CD4-positive, alpha-beta memory T cell (primary cell): ENCODE measurements at places on chromosomes 1 and 21. TPM values are rescaled to one million over a fixed set of nuclear protein-coding genes. Genes with fewer than 3 reads are reported as not detected.

- H3K27ac ChIP-seq: no peak overlapping the region
- H3K27me3 ChIP-seq: no peaks in the 10 kb centered on the region
- no peaks in the 10 kb centered on the region for H3K4me1 ChIP-seq
- no peaks in the 10 kb centered on the region for H3K36me3 ChIP-seq
These were observed 40.1 kb downstream of the PRKCZ start for GRCh38 chr1:2090216-2090890.

The E2F2 gene
- total RNA-seq: 1.1 TPM

The NKAIN1 gene
- total RNA-seq: not detected

GRCh38 chr1:176626572-176627061, 163.6 kb downstream of the PAPPA2 start:
- H3K4me3 ChIP-seq: no peak overlapping the region
- no peak overlapping the region for H3K27ac ChIP-seq
- H3K36me3 ChIP-seq: no peaks in the 10 kb centered on the region
- H3K4me1 ChIP-seq: no peaks in the 10 kb centered on the region
- H3K27me3 ChIP-seq: no peaks in the 10 kb centered on the region

DNA sequence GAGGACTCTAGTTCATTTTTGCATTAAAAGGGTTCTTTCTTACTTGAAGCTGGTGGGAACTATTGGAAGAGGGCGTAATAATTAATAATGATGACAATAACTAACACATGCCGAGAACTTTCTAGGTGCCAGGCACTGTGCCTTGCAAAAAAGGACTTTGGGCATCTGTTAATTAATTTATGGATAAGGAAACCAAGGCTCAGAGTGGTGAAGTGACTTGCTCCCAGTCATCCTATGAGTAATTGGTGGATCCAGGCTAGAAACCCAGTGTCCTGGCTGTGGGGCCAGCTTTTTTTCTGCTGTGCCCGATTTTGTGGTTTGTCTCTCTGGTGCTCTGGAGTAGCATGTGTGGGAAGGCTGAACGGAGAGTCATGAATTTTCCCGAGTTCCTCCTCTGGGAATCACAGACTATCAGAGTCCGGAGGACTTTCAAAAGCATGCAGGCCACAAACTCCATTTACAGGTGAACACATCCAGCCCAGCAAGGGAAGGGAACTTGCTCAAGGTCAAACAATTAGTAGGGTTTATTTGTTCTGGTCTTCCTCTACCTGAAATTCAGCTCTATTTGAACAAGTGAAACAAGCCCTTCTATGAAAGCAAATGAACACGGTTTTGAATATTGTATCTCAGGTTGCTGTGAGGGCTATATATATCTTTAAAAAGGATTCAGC, 23.4 kb downstream of the ROR1 start:
- H3K4me1 ChIP-seq: no peaks in the 10 kb centered on the region
- no peak overlapping the region for H3K4me3 ChIP-seq
- H3K36me3 ChIP-seq: no peaks in the 10 kb centered on the region
- no peak for DNase-seq

- H3K27ac ChIP-seq: no peak overlapping the region
- no peaks in the 10 kb centered on the region for H3K27me3 ChIP-seq
- H3K36me3 ChIP-seq: no peaks in the 10 kb centered on the region
- H3K4me3 ChIP-seq: no peak overlapping the region
These were observed 18.0 kb downstream of the PCP4 start for GRCh38 chr21:39885119-39885848.

The FAM72C gene
- total RNA-seq: 0.20 TPM

The NASP gene
- 93.9 TPM for total RNA-seq

The SH2D1B gene
- total RNA-seq: not detected

DNA sequence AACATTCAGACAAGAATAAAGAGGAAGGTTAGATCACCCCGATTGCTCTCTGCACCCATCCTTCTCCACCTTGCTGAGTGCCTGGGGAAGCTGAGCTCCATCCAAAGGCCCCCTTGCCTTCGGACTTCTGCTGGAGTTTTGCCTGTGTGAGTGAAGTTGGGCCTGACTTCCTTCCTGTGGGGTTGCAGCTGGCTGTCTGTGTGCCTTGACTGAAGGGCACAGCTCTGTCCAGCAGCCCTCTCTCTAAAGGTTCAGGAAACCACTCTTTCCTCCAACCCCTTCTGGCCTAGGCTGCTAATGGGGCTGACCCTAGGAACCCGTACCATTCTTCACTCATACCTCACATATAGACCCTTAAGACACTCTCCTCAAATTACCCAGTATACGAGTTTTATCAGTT, 173.4 kb upstream of the HMCN1 start:
- no peaks in the 10 kb centered on the region for H3K27me3 ChIP-seq
- H3K36me3 ChIP-seq: no peaks in the 10 kb centered on the region
- peak overlapping the region; percentile 11 for H3K27ac ChIP-seq
- DNase-seq: no peak
- peaks cover 61% of the 10 kb centered on the region for H3K4me1 ChIP-seq

DNA sequence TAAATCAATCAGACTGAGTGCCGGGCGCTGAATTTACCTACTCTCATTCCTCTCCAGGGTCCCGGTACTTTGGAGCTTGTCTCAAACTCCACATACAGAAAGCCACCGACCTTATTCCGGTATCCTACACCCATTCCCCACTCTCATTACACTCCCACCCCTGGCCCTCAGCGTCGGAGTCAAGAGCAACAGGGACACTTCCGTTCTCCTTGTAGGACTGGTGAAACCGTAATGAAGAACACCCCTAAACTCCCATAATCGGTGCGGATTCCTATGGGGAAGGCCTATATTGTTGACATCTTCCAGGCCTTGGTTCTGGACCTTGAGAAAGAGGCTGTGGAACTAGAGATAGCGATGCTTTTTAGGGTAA, 798 bp downstream of the ZBED6 start:
- peaks cover 57% of the 10 kb centered on the region for H3K4me1 ChIP-seq
- DNase-seq: peak; percentile 18
- H3K27ac ChIP-seq: peak overlapping the region; percentile 81
- H3K27me3 ChIP-seq: no peaks in the 10 kb centered on the region
- peak overlapping the region; percentile 72 for H3K4me3 ChIP-seq

- no peak for DNase-seq
- H3K27ac ChIP-seq: no peak overlapping the region
- H3K36me3 ChIP-seq: no peaks in the 10 kb centered on the region
- H3K27me3 ChIP-seq: no peaks in the 10 kb centered on the region
- H3K4me3 ChIP-seq: no peak overlapping the region
These were observed 9.6 kb upstream of the KCTD3 start for GRCh38 chr1:215557504-215557903.

GRCh38 chr1:37016121-37016520, 18.2 kb downstream of the GRIK3 start:
- no peak for DNase-seq
- no peaks in the 10 kb centered on the region for H3K4me1 ChIP-seq
- no peak overlapping the region for H3K4me3 ChIP-seq
- no peaks in the 10 kb centered on the region for H3K27me3 ChIP-seq

DNA sequence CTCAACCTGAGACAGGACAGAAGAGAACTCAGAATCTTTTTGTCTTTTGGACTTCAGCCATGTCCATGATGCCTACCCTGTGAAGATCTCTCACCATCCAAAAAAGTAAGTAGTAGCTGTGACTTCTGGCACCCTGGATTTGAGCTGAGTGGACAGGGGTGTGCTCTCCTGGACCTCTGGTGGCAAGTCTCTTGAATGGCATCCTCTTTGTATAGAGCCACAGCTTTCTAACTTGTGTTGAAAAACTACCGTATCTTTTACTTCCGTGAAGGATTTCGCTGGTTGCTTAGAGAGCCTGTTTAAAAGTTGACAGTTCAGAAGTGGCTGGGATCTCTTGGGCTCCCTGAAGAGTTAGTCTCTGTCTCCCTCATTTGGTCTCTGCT, 1.8 kb downstream of the MFN2 start:
- peaks cover 40% of the 10 kb centered on the region for H3K36me3 ChIP-seq
- no peak overlapping the region for H3K4me3 ChIP-seq
- DNase-seq: no peak

DNA sequence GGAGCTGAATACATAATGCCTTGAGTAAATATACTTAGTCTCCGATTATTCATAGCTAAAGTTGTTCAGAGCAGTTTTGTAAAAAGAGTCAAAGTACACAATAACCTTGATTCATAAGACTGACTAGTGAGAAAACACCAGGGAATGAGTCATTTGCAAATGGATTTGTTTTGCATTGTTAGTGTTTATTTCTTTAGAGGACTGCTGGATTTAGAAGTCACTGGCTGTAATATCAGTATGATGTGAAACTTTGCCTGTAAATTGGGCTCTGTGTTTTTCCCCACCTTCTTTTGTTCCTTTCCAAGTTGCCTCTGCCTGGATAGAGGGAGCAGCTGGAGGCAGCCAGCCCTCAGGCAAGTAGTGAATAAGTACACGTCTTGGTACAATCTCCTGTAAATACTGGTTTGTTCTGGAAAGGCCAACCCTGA, 474.7 kb downstream of the NUF2 start:
- H3K4me3 ChIP-seq: no peak overlapping the region
- no peak for DNase-seq
- H3K36me3 ChIP-seq: no peaks in the 10 kb centered on the region
- no peak overlapping the region for H3K27ac ChIP-seq

The RBM15 gene
- 47.7 TPM for total RNA-seq

- no peak for DNase-seq
- no peak overlapping the region for H3K4me3 ChIP-seq
- no peaks in the 10 kb centered on the region for H3K36me3 ChIP-seq
- H3K27me3 ChIP-seq: no peaks in the 10 kb centered on the region
- no peaks in the 10 kb centered on the region for H3K4me1 ChIP-seq
These were observed 26.6 kb downstream of the C8B start for GRCh38 chr1:56939209-56939608.

GRCh38 chr1:36814083-36814482, 220.2 kb downstream of the GRIK3 start:
- H3K4me1 ChIP-seq: no peaks in the 10 kb centered on the region
- no peak overlapping the region for H3K27ac ChIP-seq
- H3K4me3 ChIP-seq: no peak overlapping the region
- no peaks in the 10 kb centered on the region for H3K36me3 ChIP-seq
- DNase-seq: no peak
- peaks cover 1% of the 10 kb centered on the region for H3K27me3 ChIP-seq

GRCh38 chr1:8185400-8185799, 132.5 kb upstream of the SLC45A1 start:
- H3K27ac ChIP-seq: no peak overlapping the region
- no peaks in the 10 kb centered on the region for H3K27me3 ChIP-seq
- no peak overlapping the region for H3K4me3 ChIP-seq
- peaks cover 28% of the 10 kb centered on the region for H3K4me1 ChIP-seq
- DNase-seq: no peak

- H3K27me3 ChIP-seq: no peaks in the 10 kb centered on the region
- H3K4me3 ChIP-seq: no peak overlapping the region
These were observed 25.6 kb downstream of the IRF2BP2 start for GRCh38 chr1:234584420-234584805.

- H3K4me3 ChIP-seq: no peak overlapping the region
- no peak for DNase-seq
- H3K27ac ChIP-seq: no peak overlapping the region
- peaks cover 10% of the 10 kb centered on the region for H3K36me3 ChIP-seq
These were observed 64.2 kb downstream of the SLC45A1 start for GRCh38 chr1:8382051-8382505.

DNA sequence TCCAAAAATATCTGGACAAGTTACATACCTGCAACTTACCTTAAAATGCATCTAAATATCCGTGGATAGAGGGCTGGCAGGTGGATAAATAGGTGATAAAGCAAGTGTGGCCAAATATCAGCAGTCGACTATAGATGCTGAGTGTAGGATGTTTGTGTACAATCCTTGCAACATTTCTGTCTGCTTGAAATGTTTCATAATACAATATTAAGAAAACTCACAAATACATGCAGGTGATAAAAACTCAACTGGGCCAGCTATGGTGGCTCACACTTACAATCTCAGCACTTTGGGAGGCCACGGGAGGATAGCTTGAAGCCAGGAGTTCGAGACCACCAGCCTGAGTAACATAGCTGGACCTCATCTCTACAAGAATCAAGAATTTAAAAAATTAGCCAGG, 41.0 kb downstream of the ACTA1 start:
- H3K36me3 ChIP-seq: no peaks in the 10 kb centered on the region
- no peak overlapping the region for H3K4me3 ChIP-seq
- H3K4me1 ChIP-seq: no peaks in the 10 kb centered on the region
- no peak overlapping the region for H3K27ac ChIP-seq
- no peak for DNase-seq
- H3K27me3 ChIP-seq: no peaks in the 10 kb centered on the region

The GPR25 gene
- 9.2 TPM for total RNA-seq

GRCh38 chr1:243917863-243918565, 68.0 kb upstream of the AKT3 start:
- DNase-seq: no peak
- no peaks in the 10 kb centered on the region for H3K36me3 ChIP-seq
- peaks cover 20% of the 10 kb centered on the region for H3K27me3 ChIP-seq
- no peak overlapping the region for H3K27ac ChIP-seq
- peak overlapping the region; percentile 45 for H3K4me3 ChIP-seq
- peaks cover 17% of the 10 kb centered on the region for H3K4me1 ChIP-seq

- no peaks in the 10 kb centered on the region for H3K27me3 ChIP-seq
- H3K4me3 ChIP-seq: no peak overlapping the region
- DNase-seq: no peak
- H3K4me1 ChIP-seq: peaks cover 17% of the 10 kb centered on the region
- no peak overlapping the region for H3K27ac ChIP-seq
These were observed 51.1 kb upstream of the PRDX6 start for GRCh38 chr1:173426057-173426456.

The LRRC71 gene
- total RNA-seq: not detected

DNA sequence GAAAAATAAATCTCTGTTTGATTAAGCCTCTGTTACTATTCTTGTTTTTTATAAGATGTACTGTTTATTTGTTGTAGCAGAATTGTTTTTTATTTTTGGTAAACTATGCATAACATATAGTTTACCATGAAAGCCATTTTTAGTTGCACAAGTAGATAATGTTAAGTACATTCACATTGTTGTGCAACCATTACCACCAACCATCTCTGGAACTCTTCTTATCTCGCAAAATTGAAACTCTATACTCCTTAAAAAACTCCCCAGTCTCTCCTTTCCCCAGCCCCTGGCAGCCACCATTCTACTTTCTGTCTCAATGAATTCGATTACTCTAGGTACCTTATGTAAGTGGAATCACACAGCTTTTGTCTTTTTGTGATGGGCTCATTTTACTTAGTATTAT, 27.4 kb upstream of the UHMK1 start:
- no peaks in the 10 kb centered on the region for H3K4me1 ChIP-seq
- H3K36me3 ChIP-seq: no peaks in the 10 kb centered on the region
- no peak overlapping the region for H3K27ac ChIP-seq
- DNase-seq: no peak

The S100A8 gene
- 0.73 TPM for total RNA-seq
